ENCODE measurements at places on chromosomes 16 and 17. TPM values are rescaled to one million over a fixed set of nuclear protein-coding genes. Genes with fewer than 3 reads are reported as not detected.

The ALOX15B gene
- not detected for total RNA-seq

The TSPOAP1 gene
- not detected for total RNA-seq

The SDR42E1 gene
- 0.65 TPM for total RNA-seq

The TBC1D3C gene
- total RNA-seq, result not detected

The HOXB9 gene
- total RNA-seq, result not detected

The CACNG4 gene
- not detected for total RNA-seq

The TRIM65 gene
- total RNA-seq, result 16.9 TPM

The DHRS7C gene
- not detected for total RNA-seq

The CIBAR2 gene
- not detected for total RNA-seq

The AURKB gene
- total RNA-seq, result 66.0 TPM

The TEX14 gene
- under 0.01 TPM for total RNA-seq

The CNGB1 gene
- 0.07 TPM for total RNA-seq

The CASKIN1 gene
- 0.13 TPM for total RNA-seq

The SEZ6L2 gene
- 1.4 TPM for total RNA-seq

The SLC22A31 gene
- total RNA-seq, result 0.07 TPM

The CCL7 gene
- total RNA-seq, result 0.53 TPM

The CD300LB gene
- total RNA-seq, result not detected

The SLC38A8 gene
- total RNA-seq, result not detected

The VASN gene
- total RNA-seq, result 0.22 TPM

The CEMP1 gene
- not detected for total RNA-seq

The SHCBP1 gene
- total RNA-seq, result 54.8 TPM

The HBA1 gene
- not detected for total RNA-seq

The PITPNM3 gene
- total RNA-seq, result 1.3 TPM

The IL4R gene
- 34.2 TPM for total RNA-seq

The CES3 gene
- total RNA-seq, result not detected

The FOXL1 gene
- total RNA-seq, result 4.2 TPM

The SDR42E2 gene
- 0.07 TPM for total RNA-seq

The CCL8 gene
- total RNA-seq, result not detected

The RND2 gene
- total RNA-seq, result 0.27 TPM

The STH gene
- not detected for total RNA-seq

The ZBTB4 gene
- 23.3 TPM for total RNA-seq

The G6PC1 gene
- total RNA-seq, result not detected

The GRIN2C gene
- total RNA-seq, result 0.53 TPM

The NACA2 gene
- total RNA-seq, result not detected

The RNF222 gene
- not detected for total RNA-seq

The C17orf67 gene
- 1.6 TPM for total RNA-seq

The CPHXL2 gene
- total RNA-seq, result not detected

The CCDC200 gene
- total RNA-seq, result not detected

The MYH11 gene
- total RNA-seq, result not detected

The ITGAL gene
- total RNA-seq, result not detected

The SLC5A10 gene
- total RNA-seq, result not detected

The GRAP gene
- 15.5 TPM for total RNA-seq

The PPP1R27 gene
- total RNA-seq, result not detected

The EPX gene
- total RNA-seq, result not detected

The ZSCAN10 gene
- total RNA-seq, result not detected

The SNX20 gene
- not detected for total RNA-seq

The MT4 gene
- not detected for total RNA-seq

The ARL5C gene
- total RNA-seq, result not detected

The SBK1 gene
- 0.07 TPM for total RNA-seq

The FXR2 gene
- 33.8 TPM for total RNA-seq

The FOXN1 gene
- total RNA-seq, result not detected

The CCDC144A gene
- 8.9 TPM for total RNA-seq

The CCL17 gene
- not detected for total RNA-seq
